ENCODE measurements at places on chromosomes 2 and 18.
A peak's percentile ranks its signal among the peaks of the same experiment; 100 is the strongest.

DNA sequence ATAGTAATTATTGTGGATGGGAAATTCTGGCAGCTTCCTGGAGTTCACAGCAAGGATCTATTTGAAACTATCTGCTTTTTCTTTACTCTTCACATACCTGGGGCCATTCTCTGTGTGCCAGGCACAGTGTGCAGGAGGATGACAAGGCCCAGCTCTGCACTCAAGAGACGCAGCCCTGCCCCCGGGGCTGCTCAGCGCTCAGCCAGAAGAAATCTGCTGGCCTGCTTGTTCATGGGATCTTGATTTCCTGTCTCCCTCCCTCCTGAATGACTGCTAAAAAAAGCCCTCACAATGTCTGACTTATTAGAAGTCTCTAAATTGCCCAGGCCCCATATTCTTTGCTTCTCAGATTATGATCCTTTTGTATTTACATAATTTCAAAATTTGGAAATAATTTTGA, 210.9 kb downstream of the DCDC2C start:
- no peak for DNase-seq

DNA sequence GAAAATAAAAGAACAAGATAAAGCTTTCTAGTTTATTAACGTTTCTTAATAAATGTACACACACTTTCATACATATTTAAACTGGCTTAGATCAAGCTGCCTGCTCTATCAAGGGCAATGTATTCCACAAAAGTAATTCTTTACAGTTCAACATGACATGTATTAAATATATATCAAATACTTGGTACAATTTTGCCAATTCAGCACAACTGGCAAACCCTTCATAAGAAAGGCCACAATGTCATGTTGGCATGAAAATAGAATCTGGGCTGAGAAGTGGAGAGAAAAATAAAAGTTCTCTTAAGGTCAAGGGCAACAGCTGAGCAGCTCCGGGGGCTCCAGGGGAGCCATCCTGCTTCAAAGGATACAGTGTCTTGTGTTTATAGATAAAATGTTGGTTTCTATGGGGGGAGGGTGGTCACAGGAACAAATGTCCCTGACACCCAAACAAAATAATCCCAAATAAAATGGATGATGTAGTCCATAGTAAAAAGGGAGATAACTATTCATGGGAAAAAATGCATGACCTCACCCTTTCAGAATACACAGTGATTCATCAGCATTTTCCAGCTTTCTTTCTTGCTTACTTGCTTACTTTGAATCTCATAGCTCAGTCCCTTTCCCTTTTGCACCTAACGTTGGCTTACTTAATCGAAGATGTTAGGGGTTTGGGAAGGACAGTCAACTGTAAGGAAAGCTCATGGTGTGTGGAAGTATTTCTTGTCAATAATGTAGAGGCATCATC, 494.9 kb downstream of the NYAP2 start:
- DNase-seq, result no peak

GRCh38 chr2:180577567-180577966, 402.8 kb upstream of the UBE2E3 start:
- DNase-seq, result no peak

DNA sequence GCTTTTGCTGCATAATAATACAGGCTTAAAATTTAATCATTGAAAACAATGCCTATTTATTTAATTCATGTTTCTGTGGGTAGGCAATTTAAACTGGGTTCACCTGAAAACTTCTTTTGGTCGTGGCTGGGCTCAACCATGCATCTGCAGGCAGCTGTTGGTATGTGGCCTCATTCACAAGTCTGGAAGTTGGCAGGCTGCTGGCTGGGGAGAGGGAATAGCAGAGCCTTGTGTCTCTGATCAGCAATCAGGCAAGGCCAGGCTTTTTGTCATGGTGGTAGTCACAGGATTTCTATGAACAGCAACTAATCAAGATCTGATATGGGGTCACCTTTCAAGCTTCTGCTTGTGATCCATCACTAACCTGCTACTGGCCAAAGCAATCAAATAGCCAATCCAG, 130.1 kb upstream of the KCNJ3 start:
- DNase-seq, result no peak

DNA sequence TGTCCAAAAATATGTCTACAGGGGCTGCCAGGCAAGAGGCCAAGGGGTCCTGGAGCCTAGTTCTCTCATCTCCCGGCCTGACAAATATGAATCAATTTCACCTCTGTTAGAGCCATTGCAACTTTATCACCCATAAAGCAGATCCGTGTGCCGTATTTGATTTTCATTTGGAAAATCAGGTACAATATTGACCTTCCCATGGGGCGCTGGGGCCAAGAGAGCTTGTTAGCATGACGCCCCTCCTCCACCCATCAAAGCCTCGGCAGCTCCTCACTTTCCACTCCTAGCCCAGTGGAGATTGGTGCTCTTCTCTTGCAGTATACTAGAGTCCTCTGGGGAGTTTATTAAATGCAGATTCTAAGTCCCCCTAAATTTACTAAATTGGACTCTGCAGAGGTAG, 96.8 kb downstream of the CAPN13 start:
- no peak for DNase-seq

GRCh38 chr2:126408671-126409070, 247.3 kb upstream of the GYPC start:
- no peak for DNase-seq

DNA sequence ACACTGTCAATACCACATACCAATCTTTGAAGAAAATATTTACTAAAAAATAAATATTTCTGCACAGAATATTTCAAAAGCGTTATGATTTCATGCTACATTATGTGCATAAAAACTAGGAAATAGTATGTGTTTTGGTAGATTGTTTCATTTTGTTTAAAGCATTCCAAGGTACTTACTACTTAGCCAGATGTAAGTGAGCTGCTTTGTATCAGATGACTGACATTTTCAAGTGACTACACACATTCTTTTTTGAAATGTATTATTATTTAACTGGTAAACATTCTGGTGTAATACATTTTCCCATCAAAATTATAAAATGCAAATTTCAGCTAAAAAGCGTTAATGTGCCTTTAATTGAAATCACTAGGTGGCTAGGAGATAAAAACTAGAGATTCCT, 21.5 kb downstream of the GCA start:
- no peak for DNase-seq

DNA sequence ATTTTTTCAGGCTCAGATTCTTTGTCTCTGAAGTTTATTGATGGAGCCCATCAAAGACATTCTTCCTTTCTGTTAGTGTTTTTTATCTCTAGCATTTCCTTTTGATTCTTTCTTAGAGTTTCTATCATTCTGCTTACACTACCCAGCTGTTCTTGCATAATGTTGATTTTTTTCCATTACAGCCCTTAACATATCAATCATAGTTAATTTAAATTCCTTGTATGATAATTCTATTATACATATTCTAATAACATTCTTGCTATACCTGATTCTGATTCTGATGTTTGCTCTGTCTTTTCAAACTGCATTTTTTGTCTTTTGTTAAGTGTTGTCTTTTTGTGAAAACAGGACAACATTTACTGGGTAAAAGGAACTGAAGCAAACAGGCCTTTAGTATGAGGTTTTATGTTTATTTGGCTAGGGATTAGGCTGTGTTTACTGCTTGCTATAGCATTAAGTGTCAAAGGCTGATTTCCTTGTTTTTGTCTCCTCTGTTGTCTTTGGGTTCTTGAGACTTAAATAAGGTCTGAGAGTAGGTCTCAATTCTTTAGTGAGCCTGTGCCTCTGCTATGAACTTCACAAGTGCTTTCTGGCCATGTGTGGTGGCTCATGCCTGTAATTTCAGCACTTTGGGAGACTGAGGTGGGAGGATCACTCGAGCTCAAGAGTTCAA, 8.0 kb upstream of the STAM2 start:
- DNase-seq, result no peak

- no peak for DNase-seq
Measured at GRCh38 chr2:224308272-224308911, 93.5 kb downstream of the FAM124B start.

GRCh38 chr2:71078624-71079023, 10.2 kb downstream of the NAGK start:
- no peak for DNase-seq

DNA sequence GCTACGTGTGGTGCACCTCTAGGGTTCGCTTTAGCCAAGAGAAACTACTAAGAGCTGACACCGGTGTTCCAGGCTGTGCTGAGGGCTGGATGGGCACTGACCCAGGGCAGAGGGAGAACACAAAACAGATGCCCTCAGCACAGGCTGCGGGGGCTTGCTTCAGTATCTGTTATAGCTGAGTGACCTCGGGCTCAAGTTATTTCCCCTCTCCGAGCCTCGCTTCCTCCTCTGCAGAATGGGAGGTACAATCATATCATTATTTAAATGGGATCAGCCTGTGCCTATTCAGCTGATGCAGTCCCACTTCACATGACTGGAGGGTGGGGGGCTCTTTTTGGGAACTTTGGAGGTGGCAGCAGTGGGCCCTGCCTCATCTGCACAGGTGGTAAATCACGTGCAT, 156.1 kb upstream of the APCDD1 start:
- no peak for DNase-seq

DNA sequence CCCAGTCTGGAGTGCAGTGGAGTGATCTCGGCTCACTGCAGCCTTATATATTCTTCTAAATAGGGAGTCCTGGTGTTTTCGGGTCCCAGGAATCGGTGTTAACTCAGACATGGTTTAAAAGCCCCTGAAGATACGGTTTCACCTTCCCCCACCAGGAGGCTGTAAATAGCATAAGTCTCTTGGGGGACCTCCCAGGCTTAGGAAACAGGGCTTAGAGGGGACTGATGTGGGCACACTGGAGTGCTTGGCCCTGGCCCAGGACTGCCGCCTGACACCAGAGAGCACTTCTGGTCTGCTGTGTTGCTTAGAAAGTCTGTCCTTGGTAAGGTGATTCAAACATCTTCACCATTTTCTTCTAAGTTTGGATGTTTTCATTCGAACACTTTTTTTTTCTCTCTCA, 39.7 kb upstream of the MAP4K4 start:
- DNase-seq, result no peak

- DNase-seq, result no peak
Measured at GRCh38 chr2:231592636-231593145, at the start of gene TEX44. TSS of gene TEX44 (plus strand) at chr2:231592864. CDS start at chr2:231592952, 88 bp downstream.

- DNase-seq, result no peak
Measured at GRCh38 chr18:77298172-77298571, 48.5 kb downstream of the GALR1 start.

- DNase-seq, result no peak
Measured at GRCh38 chr18:67068608-67069007, 447.9 kb downstream of the DSEL start.

- no peak for DNase-seq
Measured at GRCh38 chr2:86468162-86469033, 27.2 kb downstream of the KDM3A start.

- DNase-seq, result no peak
Measured at GRCh38 chr2:158042245-158042644, 59.4 kb upstream of the UPP2 start.

DNA sequence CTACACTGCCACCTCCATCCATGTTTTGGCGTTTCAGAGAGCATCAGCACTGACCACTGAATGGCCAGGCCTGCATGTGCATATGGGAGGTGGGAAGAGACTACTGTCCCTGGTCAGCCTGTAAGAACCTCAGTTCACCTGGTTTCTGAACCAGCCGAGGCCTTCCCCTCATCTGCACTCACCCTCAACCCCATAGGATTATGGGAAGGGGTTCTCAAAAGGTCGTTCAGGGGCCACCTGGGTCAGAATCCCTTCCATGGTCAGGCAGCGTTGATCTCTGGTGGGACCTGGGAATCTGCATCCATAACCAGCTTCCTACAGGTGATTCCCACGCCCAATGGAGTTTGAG, 36.7 kb downstream of the TET3 start:
- no peak for DNase-seq

DNA sequence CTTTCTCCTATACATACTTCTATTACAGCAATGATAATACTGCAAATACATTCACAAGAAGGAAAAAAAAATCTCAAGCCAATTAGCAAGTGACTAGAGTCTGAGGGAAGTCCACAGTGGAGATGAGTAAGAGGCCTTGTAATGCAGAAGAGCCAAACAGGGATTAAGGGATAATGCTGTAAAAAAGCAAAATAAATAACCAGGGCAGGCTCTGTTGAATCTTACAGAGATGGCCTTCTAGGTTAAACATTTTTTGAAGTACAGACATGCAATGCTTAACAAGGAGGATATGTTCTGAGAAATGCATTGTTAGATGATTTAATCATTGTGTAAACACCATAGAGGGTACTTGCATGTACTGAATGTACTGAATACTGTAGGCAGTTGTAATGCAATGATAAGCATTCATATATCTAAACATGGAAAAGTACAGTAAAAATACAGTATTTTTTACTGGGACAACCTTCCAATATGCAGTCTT, 122.1 kb upstream of the RMDN2 start:
- DNase-seq, result no peak

DNA sequence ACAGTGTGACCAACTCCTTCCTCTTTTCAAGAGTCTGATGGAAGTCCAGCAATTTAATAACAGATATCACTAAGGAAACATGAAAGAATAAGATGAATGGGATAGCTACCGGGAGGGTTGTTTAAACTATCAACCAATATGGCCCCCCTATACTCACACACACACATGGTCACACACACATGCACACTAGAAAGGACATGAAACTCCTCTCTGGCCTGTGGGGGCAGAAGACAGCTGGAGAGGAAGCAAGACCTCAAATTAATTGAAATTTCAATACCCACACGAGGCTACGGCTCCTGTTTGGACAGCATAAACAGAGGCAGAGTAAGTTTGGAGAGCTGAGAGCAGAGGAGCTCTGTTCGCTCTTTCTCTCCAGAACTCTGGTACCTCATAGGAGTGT, 34.7 kb upstream of the REEP1 start:
- DNase-seq, result no peak

- DNase-seq, result peak; percentile 11
Measured at GRCh38 chr2:143162123-143162837, 33.1 kb downstream of the ARHGAP15 start.

DNA sequence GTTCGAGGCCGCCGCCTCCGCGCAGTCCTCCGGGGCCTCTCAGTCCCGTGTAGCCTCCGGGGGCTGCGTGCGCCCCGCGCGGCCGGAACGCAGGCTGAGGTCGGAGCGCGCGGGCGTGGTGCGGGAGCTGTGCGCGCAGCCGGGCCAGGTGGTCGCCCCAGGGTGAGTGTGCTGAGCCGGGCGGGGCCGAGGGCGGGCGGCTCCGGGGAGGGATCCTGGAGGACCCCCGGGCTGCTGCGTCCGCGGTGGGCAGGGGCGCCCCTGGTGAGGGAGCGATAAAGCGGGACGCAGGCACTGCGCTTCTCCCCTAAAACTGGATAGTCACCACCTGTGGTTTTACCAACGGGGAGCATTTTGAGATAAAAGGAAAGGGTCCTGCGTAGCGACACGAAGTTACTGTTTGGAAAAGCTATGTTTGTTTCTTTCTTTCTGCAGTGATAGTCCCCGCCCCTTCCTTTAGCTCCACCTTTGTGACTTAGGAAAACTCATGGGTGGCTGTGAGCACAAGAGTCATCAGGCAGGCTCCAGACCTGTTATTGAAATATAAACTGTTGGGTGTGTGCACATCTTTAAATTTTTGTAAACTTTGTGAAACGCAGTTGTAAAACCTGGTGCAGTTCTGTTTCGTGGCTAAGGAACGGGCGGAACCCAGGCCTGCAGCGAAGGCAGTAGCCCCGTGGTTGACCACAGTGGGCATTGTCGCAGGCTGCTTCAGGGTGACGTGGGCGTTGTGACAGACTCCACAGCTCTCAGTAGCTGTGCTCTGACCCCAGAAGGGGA, 687 bp downstream of the CTDP1 start:
- no peak for DNase-seq

All from stimulated activated CD4-positive, alpha-beta T cell treated with anti-CD3 and anti-CD28 coated beads, Interleukin-15, amount 100 ng/mL, for 1 hour (primary cell).